Kasumi-1 (cell line): ENCODE measurements at places on chromosomes 11 and 22.

DNA sequence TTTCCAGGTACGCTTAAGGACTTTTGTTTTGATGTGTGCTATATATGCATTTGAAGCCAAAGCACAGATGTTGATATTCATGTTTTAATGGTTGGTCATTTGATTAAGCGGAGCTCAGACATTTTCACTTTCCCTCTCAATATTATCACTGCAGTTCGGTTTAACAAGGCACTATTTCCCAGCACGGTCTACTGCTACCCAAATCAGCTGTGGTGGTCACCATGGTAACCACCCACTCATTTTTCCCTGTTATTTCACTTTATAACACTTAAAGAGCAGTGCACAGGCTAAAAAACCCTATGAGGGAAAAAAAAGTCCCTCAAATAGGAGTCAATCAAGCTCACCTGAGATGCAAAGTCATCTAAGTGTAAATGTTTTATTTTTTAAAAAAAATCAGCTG, 439.6 kb upstream of the CCDC90B start:
- DNase-seq = no peak

- DNase-seq = no peak
These were observed 100.0 kb downstream of the ADAMTS15 start for GRCh38 chr11:130548491-130548833.

DNA sequence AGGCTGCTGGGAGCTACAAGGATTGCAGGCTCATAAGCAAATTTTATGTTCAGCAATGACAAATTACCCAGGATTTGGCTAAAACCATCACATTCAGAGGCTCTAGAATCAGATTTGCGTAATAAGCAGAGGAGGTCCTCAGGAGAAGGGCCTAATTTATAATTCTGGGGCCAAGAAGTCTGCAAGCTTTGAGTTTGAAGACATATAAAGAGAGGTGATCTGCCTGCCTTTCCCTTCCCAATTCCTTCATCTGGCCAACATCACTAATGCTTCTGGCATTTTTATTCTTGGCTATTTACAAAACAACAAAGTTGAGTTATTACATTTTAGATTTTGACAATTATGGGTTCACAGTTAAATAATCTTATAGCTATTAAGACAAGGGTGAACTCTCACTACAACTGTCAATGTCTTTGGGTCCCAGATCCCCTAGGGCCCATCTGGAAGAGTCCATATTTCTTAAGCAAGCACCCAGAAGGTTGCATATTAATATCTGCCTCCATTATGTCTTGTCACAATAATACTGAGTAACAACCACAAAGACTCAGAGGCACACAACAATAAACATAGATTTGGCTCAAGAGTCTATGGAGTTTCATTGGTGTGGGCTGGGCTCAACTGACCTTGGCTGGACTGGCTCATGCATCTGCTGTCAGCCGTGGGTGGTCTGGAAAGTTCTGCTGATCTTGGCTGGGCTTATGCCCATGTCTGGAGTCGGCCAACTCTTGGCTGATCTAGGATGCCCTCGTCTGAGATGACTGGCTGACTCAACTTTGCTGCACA, 67.2 kb upstream of the CD82 start:
- no peak for DNase-seq

DNA sequence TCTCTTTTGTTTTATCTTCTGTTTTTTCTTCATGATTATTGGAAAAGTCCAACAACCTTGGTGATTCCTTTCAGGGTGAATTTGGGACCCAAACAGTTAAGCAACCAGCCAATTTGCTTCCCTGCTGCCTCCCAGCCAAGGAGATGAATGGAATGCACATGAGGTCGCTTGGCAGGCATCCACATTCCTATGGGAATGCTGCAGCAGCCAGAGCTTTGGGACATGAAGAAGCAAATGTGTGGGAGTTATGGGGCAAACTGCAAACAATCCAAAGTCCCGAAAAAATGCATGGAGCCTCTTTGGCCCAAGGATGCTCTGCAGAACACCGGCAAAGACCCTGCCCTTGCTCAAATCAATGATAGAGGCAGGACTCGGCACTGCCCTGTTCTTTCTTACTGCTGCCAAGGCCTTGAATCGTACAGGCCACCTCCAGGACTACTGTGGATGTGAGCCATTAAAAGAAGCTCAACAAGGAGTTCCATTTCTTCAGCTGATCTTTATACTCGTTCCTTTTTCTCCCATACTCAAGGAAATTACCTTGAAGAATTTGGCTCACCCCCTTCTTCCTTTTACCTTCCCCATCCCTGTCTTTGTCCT, 117.3 kb upstream of the TEAD1 start:
- no peak for DNase-seq

- DNase-seq = no peak
These were observed 86.7 kb upstream of the RASSF10 start for GRCh38 chr11:12922418-12922817.

- no peak for DNase-seq
These were observed 8.9 kb downstream of the ALX4 start for GRCh38 chr11:44300844-44301563.
